ENCODE measurements at places on chromosomes 4 and X.

DNA sequence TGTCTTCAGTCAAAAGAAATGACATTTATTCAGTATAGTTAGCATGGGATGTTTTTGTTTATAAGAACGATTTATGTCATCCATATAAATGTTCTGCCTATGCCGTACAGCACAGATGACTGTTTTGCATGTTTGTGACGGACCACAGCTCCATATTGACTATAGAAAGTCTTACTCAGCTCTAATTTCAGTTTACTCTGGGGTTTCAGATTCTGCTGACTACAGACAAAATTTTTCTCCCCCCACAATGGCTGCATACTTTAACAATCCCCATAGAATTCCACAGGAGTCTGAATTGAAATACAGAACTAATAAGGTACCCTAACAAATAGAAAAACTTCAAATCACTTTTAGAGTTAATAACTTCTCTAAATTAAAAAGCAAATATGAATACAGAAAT lies 191.0 kb downstream of the SCFD2 start:
- DNase-seq = no peak

DNA sequence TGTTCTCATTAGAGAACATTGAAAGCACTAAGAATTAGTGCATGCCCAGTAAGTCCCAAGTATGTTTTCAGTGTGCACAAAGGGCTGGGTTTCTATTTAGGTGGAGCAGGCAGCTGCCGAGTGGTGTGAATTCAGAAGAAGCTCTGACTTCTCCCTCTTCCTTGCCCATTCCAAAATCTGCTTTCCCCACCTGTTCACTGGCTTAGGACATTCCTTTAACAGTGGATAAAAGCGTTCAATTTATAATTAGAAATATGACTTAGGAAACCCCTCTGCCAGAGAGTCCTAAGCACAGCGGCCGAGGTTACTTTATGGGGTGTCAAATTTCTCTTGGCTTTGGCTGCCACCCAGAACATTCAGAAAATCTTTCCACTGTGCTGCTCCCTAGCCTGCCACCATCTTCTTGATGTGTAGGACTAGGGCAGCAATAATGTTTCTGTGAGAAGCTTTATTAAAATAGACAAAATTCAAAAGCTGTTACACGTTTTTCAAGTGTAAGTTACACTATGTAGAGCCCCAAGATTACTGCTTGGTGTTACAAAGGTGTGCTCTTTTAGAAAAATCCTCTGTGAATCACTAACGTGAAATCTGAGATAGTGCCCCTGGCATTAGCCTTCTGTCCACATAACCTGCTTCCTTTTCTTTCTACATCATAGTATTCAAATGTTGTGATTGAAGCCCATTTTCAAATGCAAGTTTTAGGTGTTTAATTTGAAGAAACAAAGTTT lies 191.6 kb upstream of the ANKRD50 start:
- no peak for DNase-seq

GRCh38 chrX:42085836-42086235 lies 162.5 kb upstream of the CASK start:
- DNase-seq = no peak

DNA sequence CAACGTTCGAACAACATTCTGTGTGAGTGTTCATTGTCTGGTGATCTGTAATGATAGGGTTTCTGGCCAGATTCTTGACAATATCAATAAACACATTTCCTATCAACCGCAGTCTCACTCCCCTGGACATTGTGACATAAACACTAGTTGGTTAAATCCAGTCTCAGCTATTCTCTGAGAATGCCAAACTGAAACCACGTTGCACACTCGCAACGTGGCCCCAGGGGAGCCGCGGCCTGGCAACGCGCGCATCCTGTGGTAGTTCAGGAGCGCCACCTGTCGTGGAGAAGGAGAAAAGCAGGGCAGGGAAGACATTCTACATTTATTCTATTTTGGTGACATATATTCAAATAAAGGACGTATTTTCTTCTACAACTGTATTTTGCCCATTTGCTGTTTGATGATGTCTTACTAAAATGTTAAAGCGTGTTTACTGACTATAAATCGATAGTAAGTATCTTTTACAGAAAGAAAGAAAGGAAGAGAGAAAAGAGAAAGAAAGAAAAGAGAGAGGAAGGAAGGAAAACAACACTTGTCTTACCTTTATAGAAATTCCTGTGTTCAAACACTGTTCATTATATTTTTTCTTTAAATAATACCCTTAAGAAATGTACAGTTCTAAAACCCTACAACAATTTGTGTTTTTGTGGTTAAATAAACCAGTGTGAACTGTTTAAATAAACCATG lies 738.3 kb upstream of the FRG1 start:
- peak; percentile 69 for DNase-seq

- no peak for DNase-seq
These were observed 313.3 kb upstream of the BMP3 start for GRCh38 chr4:80717204-80717603.

DNA sequence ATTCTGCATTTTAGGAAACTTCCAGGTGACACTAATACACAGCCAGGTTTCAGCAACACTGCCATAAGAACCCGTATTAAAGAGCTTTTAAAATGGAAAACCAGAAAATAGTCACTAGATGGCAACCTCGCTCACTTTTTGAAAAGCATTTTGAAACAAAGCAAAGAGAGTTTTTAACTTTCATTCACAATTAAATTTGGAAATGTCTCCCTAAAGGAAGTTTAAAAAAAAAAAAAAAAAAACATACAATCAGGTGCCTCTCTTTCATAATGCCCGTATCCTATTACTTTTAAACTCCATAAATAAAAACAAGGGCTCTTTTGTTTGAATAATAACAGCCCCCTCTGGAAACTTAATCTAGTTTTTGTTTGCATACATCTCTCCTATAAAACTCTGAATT lies 20.3 kb downstream of the MEPE start:
- DNase-seq = no peak

GRCh38 chrX:71910986-71911730 lies 513 bp downstream of the NHSL2 start:
- DNase-seq = no peak

DNA sequence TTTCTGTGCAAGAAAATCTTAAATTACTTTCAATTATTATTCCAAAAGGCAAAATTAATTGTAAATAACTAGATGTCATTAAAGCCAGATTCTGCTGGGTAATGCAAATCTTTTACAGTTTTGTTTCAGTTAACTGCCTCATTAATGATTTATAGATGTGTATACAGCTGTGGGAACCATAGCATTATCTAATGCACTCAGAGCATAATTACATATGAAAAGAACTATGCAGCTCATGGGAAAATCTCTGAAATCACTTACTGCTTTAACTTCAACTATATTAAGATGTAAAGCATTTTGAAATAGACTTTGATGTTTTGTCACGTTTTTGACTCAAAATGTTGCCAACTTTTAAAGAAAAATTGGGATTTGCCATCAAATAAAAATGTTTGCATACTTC lies 630.3 kb upstream of the KLHL4 start:
- DNase-seq = no peak

- no peak for DNase-seq
These were observed 522.9 kb upstream of the NR3C2 start for GRCh38 chr4:148965080-148965479.

Data from tibial nerve (tissue), 4 donors.